Chondrocyte (in vitro differentiated cells): ENCODE measurements at places on chromosomes 4 and X.

- no peak for DNase-seq
Measured at GRCh38 chrX:13115146-13115855, 70.9 kb upstream of the FAM9C start.

- DNase-seq, result no peak
Measured at GRCh38 chr4:142101401-142101800, 465.0 kb downstream of the IL15 start.

GRCh38 chr4:69970071-69970470 is 4.5 kb upstream of the CSN2 start:
- no peak for DNase-seq

DNA sequence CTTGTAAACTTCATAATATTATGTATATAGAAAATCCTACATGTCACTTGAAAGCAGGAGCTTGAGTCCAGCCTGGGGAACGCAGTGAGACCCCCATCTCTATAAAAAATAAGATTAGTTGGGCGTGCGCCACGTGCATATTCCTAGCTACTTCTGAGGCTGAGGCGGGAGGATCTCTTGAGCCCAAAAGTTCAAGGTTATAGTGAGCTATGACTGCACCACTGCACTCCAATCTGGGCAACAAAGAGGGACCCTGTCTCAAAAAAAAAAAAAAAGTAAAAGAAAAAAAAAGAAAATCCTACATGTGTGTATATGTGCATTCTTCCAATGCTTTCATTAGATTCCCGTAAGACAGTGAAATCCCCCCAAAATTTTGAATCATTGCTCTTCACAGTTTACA is 1.7 kb downstream of the SEC31A start:
- DNase-seq, result no peak

- DNase-seq, result peak; percentile 84
Measured at GRCh38 chr4:1249731-1250526, 999 bp upstream of the CTBP1 start.

DNA sequence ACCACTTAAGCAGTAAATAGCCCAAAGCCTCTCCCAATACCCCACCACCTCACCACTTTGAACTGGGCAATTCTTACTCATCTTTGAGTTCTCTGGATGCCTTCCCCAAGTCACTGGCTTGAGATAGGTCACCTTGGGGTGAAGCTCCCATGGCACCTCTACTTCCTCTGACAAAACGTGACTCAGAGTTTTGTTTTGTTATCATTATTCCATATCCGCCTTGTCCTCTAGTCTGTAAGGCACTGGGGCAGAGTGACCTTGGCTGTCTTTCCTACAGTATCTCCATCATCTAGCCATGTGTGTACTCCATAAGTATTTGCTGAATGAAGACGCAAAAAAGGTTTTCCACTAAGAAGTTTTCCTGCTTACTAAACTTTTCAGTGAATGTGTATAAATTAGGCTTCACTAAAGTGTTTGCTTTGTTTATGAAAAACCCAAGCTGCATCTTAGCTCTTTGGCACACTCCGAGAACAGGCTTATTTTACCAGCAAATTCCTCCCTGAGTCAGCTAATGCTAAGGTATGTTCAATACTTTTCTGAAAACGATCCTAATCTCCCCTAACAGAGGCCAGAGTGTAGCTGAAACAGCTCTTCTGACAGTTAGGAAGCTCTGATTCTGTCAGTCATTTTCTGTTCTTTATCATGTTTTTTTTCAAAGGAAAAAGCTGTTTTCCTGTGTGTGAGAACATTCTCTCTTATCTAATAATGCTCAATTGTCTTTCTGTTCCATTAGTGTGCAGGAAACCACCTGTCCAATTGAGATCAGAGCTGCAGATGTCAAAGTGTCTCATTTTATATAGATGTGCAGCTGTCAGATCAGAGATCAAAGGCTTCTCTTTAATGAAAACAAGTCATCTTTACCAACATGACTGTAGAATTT is 30.2 kb upstream of the TSPAN5 start:
- DNase-seq, result no peak

DNA sequence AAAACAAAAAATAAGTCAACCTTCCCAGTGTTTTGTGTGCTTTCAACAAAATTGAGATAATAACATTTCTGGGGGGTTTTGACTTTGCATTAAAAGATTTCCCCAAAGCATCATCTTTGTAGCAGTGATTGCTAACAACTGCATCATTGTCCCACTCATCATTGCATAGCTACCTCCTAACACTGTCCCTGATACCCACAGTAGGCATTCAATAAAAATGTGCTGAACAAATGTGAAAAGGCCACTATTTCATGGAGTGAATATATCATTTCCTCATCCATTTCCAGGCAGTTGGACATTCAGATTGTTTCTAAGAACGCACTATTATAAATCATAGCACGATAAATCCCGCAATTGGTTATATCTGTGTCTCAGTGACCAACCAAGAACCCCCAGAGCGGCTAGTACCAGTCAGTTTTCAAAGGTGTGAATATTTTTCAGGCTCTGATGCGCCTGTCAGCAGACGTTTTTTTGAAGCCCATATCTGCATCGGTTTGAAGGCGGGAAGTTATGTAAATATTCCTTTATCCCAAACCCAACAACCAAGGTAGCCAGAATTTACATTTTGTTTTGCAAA is 36.0 kb upstream of the CRMP1 start:
- no peak for DNase-seq

DNA sequence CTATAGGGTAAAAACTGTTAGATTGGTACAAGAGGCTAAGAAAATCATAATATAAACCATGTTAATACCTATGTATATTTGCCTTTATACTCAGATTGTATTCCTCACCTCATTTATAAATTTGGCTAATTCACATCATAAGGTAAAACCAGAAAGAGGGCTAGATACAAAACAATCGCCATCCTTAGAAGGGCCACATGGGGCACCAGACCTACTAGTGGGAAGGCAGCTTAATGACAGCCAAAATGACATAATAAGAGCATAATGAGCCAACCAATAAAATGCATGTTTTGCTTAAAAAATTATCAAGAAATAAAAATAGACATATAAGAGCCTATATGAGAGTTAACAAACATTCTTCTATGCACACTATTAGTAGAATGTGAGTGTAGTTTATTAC is 107.3 kb upstream of the PRDX4 start:
- no peak for DNase-seq

DNA sequence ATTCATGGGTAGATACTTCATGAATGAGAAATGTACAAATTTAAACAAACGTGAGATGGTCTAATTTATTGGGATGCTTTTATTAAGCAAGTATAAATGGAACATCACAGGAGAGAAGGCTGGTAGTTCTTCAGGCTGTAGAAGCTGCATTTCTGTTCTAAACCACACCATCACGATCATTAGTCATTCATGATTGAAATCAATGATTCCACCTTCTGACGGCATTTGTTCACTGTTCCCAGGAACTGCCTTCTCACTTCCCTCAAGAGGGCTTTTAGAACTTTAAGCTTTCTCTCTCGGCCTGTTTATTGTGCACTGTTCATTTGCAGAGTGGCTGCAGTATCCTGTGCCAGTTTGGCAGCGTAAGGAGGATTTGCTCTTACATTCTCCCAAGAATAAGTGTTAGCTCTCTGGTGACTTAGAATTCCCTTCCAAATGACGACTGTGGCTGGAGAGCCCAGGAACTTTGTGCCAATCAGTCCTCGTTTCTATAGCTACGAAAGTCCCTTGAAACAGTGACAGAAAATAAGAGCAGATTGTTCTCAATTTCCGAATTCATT is 54.7 kb downstream of the MFAP3L start:
- no peak for DNase-seq
